ENCODE measurements at places on chromosomes 2 and 18.

DNA sequence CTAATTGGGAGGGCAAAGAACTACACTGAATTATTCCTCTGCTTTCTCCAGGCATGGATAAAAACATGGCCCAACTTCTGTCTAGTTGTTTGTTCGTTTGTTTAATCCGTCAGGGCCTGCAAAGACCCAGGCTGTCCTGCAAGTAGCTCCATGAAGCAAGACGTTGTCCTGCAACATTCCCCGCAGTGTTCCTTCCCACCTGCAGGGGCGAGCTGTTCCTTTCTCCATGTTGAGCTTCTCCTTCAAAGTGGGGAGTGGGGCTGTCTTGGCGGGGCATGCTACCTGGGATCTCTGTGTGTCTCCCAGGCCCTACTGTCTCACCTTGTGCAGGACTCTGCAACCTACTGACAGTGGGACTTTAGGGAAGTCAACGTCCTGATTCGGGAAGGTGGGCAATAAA, 264.0 kb upstream of the SMIM21 start:
- no peak for DNase-seq

- DNase-seq, result no peak
These were observed 10.4 kb downstream of the FIGLA start for GRCh38 chr2:70779911-70780545.

DNA sequence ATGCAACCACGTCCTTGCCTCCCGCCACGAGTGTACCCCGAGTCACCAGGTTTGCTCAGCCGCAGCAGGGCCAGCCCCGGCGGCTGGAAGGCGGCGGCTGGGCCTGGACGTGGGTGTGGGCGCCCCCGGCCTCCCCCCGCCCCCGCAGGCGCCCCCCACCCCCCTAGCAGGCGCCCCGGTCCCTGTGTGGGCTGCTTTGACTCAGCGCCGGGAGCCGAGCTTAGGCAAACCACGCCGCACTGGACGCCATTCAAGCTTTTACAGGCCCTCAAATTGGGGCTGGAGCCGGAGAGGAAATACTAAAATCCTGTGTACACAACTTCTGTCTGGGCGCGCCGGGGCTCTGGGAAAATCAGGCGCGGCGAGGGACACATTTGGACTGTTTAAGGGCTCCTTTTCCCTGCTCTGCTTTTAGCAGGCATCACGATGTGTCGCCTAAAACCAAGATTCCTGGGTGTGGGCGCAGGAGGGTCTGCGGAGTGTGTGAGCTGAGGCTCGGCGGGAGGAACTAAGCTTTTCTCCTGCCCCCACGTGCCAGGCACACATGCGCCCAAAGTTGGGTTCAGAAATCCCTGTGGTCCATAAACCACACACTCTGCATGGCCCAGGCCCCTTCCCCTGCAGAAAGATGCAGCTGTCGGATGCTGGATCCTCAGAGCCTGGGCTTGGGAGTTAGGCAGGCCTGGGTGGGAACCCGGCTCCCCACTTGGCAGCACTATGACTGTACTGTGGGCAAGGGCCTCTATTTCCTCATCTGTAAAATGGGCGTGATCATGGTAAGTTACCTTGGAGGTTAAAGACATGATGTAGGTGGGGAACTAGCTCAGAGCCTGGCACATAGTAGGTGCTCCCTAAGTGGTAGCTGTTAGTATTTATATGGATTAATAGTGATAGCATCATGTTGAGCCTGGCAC, 57.6 kb downstream of the ATOH8 start:
- DNase-seq, result no peak

- DNase-seq, result no peak
These were observed 76.8 kb downstream of the ALPK2 start for GRCh38 chr18:58552057-58552461.

GRCh38 chr2:28310107-28310506, 82.6 kb upstream of the FOSL2 start:
- DNase-seq, result no peak

DNA sequence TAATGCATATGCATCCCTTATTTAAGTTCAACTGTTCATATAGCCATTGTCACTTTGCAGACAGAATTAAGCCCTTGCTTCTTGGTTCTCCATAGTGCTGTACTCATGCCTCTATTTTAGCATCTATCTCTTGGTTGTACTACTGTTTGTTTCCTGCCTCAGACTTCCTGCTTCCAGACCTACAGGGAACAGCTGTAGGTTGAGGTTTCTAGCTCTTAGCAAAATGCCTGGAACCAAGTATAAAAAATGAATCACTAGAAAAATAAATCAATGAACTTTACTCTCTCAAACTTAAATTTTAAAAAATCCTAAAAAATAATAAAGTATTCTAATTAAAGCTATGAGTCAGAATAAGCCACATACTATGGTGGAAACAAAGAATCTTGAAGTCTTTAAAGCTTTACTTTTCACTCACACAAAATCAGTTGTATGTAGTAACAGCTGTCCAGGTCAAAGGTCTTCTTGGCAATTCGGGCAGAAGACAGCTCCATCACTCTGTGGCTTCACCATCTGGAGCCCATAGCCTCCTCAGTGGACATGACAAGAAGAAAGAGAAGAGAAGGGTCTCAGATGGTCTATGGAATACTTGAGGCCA, 1228.1 kb upstream of the GYPC start:
- no peak for DNase-seq

DNA sequence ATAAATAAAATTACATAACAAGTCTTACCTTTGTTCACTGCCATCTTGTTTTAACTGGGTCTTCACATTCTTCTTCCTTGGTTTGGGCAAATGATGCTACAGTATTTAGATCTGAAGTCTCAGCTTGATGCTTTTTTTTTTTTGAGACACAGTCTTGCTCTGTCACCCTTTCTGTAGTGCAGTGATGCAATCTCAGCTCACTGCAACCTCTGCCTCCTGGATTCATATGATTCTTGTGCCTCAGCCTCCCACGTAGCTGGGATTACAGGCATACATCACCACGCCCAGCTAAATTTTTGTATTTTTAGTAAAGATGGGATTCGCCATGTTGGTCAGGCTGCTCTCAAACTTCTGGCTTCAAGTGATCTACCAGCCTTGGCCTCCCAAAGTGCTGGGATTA, 53.2 kb upstream of the MAT2A start:
- DNase-seq, result no peak

GRCh38 chr2:33336036-33336625, 140.3 kb upstream of the RASGRP3 start:
- no peak for DNase-seq

DNA sequence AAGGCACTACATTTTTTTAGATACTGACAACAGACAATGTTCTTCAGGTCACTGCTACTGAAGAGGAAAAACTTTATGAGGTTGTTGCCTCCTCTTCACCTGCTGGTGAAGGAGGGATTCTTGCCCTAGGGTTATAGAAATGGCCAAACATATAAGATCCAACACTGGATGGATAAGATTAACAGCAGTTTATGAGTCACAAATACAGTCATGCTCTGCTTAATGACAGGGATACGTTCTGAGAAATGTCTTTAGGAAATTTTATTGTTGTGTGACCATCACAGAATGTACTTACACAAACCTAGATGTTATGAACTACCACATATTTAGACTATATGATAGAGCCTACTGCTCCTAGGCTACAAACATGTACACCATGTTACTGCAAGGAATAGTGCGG, 57.4 kb upstream of the AMMECR1L start:
- DNase-seq, result no peak

DNA sequence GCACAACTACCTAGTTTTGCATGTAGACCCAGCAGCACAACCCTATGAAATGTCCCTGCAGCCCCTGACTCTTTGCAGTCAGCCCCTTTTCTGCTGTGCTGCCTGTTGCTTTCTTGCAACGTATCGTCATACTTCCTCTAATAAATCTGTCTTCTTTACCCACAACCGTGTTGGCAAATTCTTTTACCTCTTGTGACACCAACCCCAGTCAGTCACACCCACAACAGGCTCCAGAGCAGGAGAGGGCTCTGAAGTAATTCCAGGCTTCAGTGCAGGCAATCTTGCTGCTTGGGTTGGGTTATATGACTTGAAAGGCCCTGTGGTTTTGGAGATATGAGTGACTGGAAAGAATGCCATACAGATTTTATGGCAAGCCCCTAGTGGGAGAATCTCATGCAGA, 79.1 kb upstream of the KCNH7 start:
- DNase-seq, result no peak

DNA sequence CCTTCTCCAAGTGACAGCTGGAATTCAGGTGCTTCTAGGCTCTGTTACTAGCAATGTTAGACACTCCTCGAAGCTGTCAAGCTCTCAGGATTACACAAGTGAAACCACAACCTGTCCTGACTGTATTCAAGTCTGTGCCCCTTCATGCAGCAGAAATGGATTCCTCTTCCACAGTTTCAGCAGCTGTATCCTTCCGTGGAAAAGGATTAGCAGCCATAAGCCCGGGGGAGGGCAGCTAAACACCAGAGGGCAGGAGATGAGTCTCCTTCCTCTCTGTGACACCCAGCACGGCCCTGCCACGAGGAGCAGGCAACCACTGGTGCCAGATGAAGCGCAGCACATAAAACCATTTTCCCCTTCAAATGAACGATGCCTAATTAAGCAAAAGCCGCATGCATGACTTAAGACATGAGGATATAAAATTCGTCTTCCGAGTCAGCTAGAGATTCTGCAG, 1.2 kb downstream of the ST3GAL5 start:
- no peak for DNase-seq

- no peak for DNase-seq
These were observed 3.6 kb upstream of the COL5A2 start for GRCh38 chr2:189183170-189183569.

GRCh38 chr2:172094294-172095145, 8.2 kb downstream of the DLX2 start:
- no peak for DNase-seq

- no peak for DNase-seq
These were observed 517 bp downstream of the GCFC2 start for GRCh38 chr2:75710220-75710576.

DNA sequence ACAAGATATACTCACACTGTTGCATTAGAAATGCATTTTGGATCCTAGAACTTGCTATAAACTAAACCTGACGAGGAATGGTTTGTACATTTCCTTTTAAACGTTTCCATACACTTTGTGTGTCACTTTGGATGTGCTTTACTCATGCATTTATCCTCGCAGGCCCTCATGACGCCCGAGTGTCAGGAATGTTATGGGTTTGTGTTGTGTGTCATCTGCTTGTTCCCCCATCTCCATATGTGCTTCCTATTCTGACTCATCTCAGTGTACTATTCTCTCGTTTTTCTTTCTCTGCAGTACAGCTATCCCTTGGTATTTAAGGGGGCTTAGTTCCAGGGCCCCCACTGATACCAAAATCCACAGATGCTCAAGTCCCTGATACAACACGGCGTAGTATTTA, 121.5 kb upstream of the RASGRP3 start:
- no peak for DNase-seq

GRCh38 chr2:187989925-187990623, 301.6 kb upstream of the GULP1 start:
- DNase-seq, result no peak

- no peak for DNase-seq
These were observed 58.5 kb downstream of the KCTD1 start for GRCh38 chr18:26489881-26490280.

GRCh38 chr18:39434223-39434920, 1868.8 kb upstream of the CELF4 start:
- DNase-seq, result no peak

DNA sequence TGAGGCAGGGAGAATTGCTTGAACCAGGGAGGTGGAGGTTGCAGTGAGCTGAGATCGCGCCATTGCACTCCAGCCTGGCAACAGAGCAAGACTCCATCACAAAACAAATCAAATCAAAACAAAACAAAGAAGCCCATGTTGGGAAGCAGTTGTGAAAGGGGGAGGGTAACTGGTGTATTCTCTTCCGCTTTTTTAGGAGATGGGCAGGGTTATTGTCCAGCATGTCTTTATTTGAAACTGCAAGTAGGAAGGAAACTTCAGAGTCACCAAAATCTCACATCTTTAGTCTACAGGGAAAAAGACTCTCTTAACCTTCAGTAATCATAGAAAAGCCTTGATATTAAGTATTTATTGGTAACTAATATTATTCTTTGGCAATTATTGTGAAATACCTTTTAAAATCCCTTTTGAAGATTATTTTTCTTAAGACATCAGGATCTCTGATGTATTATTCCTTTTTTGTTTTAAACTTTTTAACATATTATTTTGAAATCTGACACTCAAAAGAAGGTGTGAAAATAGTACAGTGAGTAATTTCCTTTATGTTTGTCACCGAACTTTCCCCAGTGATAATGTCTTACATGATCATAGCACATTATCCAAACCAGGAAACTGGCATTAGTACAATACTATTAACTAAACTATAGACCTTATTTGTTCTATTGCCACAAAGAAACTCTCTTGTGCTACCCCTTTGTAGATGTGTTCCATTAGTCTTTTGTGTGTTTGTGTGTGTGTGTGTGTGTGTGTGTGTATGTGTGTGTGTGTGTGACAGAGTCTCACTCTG, 84.3 kb upstream of the LTBP1 start:
- DNase-seq, result no peak

- no peak for DNase-seq
These were observed 150.8 kb downstream of the SLC4A3 start for GRCh38 chr2:219778189-219778588.

DNA sequence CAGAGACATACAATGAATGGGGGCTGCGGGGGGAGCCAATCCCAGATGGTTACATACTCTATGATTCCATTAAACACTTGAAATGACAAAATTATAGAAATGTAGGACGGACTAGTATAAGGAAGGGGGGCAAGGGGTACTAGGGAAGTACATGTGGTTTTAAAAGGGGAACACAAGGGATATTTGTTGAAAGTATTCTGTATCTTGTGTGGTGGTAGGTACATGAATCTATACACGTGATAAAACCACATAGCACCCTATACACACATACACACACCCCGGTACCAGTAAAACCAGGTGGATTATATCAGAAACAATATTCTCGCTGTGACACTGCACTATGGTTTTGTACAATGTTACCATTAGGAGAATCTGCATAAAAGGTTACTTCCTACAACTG, 45.4 kb downstream of the ASXL2 start:
- DNase-seq, result no peak

DNA sequence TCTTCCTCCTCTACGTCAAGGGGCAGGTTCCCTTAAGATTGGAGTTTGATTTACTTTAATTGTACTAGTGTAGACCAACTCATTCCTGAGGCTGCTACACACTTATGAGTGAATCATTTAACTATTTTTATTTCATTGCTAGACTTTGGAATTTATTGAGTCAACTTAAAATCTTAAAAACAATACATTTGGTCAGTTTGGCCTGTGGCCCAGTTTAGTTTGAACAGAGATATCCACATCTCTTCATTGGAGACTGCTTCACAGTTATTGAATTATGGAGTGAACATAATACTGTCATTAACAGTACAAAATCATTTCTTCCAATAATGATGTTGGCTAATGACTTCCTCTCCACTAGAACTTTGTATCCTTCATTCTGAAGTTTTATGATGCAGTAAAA, 34.5 kb upstream of the STPG4 start:
- peak; percentile 58 for DNase-seq

Data from glomerular endothelial cell (primary cell).